ENCODE measurements at places on chromosomes 5 and 9.

GRCh38 chr9:72800328-72800994 lies 152.4 kb downstream of the ALDH1A1 start:
- DNase-seq, result no peak

DNA sequence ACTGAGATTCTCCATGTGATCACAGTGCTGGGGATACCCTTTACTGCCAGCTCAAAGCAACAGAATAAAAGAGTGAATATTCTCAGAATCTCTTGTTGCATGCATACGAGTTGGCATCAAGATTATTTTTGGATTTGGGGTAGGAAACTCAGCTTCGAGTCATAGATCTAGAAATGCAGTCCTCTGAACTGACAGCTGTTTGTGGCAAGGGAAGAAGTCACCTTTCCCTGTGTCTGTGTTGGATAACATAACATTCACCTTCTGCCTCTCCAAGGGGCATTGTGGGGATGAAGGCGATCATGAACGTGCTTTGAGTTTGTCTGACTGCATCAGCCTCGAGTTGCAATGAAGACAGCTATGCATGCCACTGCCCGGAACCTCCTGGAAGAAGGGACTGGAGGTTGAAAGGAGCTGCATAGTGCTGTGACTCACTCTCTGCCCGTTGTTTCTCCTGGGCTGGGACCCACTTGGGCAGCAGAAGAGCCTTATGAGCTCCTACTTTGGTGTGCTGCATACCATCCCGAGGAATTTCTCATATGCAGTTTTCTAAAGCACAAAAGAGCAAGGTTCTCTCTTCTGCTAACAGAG lies 231.7 kb downstream of the ARHGAP26 start:
- no peak for DNase-seq

DNA sequence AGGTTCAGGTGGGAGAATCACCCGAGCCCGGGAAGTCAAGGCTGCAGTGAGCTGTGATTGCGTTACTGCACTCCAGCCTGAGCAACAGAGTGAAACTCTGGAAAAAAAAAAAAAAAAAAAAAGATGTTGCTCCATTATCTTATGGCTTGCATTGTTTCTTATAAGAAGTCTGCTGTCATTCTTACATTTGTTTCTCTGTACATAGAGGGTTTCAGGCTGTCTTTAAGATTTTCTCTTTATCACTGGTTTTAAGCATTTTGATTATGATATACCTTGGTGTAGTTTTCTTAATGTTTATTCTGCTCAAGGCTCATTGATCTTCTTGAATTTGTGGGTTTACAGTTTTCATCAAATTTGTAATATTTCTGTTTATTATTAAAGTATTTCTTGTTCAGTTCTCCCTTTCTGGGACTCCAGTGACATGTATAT lies 35.2 kb downstream of the MVB12B start:
- no peak for DNase-seq

GRCh38 chr5:148937830-148938521 lies 111.6 kb downstream of the ADRB2 start:
- DNase-seq, result no peak

- DNase-seq, result no peak
These were observed 7.3 kb upstream of the NEUROG1 start for GRCh38 chr5:135543001-135543484.

DNA sequence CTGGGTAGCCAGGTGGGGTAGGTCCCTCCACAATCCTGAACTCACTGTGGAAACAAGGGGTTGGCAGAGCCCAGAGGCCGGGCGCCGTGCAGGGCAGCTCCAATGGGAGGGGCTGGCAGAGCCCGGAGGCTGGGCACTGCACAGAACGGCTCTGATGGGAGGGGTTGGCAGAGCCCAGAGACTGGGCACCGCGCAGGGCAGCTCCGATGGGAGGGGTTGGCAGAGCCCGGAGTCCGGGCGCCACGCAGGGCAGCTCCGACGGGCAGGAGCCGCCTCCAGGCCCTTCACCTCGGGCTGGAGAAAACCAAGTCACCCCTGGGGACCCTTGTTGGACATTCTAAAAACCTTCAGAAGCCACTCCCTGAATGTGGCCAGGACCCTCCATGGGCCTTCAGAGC lies 9.3 kb downstream of the NACC2 start:
- DNase-seq, result no peak

DNA sequence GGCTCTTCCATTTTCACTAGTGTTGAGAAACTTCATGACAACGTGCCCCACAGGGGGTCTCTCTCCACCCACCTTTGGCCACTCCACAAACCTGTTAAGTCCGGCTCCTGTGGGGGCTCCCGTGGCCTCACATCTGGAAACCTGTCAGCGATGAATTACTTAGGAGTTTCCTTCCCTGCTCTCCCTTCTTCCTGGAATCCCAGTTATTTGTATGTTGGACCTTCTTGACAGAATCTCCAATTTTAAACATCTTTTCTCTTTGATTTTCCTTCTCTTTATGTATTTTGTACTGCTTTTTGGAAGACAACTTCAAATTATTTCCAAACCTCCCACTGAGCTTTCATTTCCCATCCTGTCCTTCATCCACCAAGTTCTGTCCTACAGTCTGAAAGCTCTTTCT lies 55.1 kb upstream of the NRARP start:
- no peak for DNase-seq

GRCh38 chr9:108109927-108110690 lies 620.5 kb upstream of the KLF4 start:
- no peak for DNase-seq

DNA sequence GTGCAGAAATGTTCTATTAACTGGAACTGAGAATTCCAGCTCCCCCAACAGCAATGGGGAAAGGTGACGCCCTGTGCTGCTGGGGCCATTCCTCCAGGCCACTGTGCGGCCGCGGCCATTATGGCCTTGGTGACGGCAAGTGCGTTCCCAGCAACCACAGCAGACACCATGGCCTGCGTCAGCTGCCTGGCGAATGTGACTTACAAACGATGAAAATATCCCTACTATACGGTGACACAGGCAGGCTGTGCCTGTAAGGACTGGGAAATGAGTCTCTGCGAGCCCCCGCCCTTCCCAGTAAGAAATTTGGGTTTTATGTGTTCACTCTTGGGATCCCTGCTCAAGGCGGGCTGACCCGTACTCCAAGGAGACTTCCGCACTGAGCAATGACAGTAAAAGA lies 20.6 kb downstream of the CLPTM1L start:
- DNase-seq, result no peak

- no peak for DNase-seq
These were observed 63.1 kb downstream of the PPP2R2B start for GRCh38 chr5:146815411-146815810.

DNA sequence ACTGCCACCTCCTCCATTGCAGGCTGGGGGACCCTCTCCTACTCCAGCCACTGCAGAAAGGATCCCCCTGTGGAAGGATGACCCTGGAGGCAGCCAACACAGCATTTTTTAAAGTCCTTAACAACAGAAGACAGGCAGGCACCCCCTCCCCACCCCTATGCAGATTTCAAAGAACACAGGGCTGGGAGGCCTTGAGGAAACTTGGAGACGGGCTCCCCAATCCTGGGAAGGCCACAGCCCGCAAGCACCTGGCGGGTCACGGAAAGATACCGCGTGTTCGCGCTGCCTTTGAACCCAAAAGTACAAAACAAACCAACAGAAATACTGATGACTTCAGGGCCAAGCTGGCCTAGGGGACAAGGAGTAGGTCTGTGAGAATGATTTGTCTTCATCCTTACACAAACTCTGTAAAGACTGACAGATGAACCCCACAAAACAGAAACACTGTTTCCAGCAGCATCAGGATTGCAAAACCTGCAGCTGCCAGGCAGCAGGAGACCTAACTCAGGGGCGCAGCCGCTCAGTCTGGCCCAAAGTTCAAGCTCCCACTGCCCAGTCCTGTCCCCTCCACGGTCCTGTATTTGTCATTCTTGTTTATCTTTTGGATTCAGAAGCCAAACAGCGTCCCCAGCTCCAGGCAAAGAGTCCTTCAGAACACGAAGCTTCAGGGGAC lies 13.8 kb downstream of the VAV2 start:
- no peak for DNase-seq

GRCh38 chr5:10301266-10301665 lies 6.4 kb downstream of the CMBL start:
- no peak for DNase-seq

- no peak for DNase-seq
These were observed 6.1 kb upstream of the PANK3 start for GRCh38 chr5:168585119-168585856.

DNA sequence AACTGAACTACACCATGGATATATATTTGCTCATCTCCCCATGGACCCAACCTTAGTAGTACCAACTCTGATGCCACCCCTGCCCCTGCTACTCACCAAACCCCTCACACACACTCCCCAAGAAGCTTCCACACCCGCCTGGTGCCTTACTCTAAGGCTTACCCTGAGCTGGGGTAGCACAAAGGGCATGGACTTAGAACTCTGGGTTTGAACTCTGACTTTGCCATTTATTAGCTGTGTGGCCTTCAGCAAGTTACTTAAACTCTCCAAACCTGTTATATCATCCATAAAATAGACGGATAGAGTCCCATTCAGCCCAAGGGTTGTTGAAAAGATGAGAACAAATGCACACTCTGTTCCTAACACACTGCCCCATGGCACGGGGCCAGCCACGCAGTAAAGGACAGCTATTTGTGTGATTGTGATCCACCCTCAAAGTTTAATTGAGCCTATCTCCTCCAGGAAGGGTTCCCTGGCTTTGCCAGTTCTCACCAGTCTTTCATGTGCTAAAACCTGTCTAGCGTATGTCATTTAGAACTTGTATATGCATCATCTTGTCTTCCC lies 111.0 kb downstream of the KLHL3 start:
- DNase-seq, result peak; percentile 59

- DNase-seq, result no peak
These were observed 4.7 kb downstream of the HDHD3 start for GRCh38 chr9:113372059-113372458.

GRCh38 chr5:106545325-106545724 lies 1125.4 kb downstream of the EFNA5 start:
- no peak for DNase-seq

DNA sequence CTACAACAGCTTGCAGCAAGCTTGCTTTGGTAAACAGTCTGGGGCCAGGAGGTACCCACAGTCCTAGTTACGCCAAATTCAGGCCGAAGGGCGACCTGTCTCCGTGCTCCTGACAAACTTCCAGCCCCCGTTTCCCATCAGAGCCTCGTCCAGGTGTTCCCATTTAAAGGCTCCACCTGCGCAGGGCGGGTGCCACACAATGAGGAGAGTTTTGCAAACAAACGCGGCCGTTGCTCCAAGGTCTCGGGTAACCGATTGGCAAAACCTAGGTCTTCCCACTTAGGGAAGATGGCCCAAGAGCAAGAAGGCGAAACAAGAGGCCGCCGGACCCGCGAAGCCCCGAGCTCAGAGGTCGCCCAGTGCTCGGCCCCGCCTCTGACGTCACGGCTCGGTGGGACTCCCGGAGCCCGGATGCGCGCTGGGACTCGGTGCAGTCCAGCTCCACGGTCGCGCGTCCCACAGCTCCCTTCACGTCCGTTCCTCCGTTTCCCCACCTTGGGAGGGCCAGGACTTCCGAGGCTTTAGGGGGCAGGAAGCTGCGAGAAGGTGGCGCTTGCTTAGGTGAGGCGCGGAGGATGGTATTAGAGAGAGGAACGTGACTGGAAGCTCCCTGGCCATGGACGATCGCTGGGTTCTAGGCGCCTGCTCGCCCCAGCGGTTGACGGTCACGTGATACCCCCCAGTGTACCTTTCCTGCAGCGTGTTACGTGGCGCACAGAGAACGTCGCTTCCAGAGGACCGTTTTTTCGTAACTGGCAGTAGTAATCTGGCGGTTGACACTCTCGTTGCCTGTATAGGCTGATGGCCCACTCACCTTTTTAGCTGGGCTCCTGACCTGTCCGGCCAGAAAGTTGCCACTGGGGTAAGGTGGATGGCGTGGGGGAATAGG lies 41.8 kb upstream of the KDM4C start:
- no peak for DNase-seq

DNA sequence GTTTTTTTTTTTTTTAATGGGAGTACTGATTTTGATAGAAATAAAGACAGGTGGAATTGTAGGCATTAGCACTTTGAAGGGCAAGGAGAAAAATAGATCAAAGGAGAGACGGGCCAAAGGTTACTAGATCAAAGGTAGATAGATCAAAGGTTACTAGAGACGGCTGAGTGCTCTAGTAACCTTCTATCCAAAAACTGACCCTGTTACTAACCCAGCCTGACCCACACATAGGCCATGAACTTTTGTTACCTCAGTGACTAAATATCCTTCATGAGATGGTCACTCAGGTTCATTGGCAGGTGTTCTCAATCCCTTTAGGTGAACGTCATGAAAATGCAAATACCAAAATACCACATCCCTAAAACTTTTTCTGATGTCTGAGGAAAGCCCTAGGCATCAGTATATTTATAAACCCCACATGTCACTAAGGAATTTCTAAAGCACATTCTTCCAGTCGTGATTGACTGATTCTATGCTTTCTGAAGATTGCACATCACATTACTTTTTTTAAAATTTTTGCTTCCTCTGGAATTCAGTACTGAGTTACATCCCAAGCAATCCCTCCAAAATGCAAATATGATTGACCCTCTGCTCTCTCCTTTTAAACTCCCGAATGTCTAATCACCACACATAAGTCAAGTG lies 772.7 kb downstream of the BRINP1 start:
- no peak for DNase-seq

GRCh38 chr5:59416451-59416850 lies 477.1 kb downstream of the PDE4D start:
- no peak for DNase-seq

DNA sequence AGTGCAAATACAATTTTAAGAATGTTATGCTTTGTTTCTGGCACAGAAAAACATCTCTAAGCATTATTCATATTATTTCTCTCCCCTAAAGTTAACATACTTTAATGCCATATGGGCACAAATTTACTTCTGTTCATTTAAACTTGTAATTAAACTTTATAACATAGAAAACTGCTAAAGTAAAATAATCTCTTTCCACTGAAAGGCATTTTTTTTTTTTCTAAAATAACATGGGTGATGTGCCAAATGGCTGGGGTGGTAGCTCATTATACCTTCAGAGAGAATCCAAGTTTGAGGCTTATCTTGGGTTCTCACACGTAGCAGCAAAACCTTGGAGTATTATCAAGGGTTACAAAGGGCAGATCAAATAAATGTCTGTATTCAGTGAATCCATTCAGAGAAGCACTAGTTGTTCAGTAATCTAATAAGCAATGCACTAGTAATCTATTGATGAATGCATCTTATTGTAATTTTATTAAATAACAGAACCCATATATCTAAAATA lies 257.6 kb upstream of the POU5F2 start:
- DNase-seq, result no peak

- DNase-seq, result no peak
These were observed 86.2 kb downstream of the PTPN3 start for GRCh38 chr9:109411798-109412352.

GRCh38 chr5:110027527-110028322 lies 338.0 kb downstream of the MAN2A1 start:
- no peak for DNase-seq

DNA sequence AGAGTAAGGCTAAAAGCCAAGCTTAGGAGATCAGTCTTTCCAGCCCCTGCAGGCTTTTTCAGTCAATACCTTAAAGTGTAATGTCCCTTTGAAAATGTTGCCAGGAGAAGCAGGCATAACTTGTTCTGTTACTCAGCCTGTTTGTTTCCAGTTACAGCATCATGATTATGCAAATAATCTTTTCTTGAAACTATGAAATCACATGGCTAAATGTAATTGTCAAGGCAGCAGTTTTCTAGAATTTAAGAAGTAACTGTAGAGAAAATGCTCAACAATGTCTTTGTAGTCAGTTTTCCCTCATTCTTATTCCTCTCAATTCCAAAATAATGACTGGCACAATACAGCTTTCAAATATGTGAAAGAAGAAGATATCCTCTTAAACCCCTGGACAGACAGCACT lies 1.9 kb upstream of the GPR107 start:
- no peak for DNase-seq

- no peak for DNase-seq
These were observed 551.1 kb downstream of the PSAT1 start for GRCh38 chr9:78848061-78848460.

Measured in osteocyte (in vitro differentiated cells).